ENCODE measurements at places on chromosomes 12 and 14.

GRCh38 chr12:29742646-29743045, 41.1 kb downstream of the TMTC1 start:
- no peaks in the 10 kb centered on the region for H3K27me3 ChIP-seq
- H3K36me3 ChIP-seq = no peaks in the 10 kb centered on the region
- no peaks in the 10 kb centered on the region for H3K4me1 ChIP-seq
- DNase-seq = no peak
- H3K4me3 ChIP-seq = no peak overlapping the region

GRCh38 chr14:77000340-77001270, 27.9 kb downstream of the IRF2BPL start:
- H3K27ac ChIP-seq = peak overlapping the region; percentile 62
- H3K27me3 ChIP-seq = no peaks in the 10 kb centered on the region
- peak overlapping the region; percentile 80 for H3K4me3 ChIP-seq
- H3K4me1 ChIP-seq = peaks cover 32% of the 10 kb centered on the region
- DNase-seq = no peak

GRCh38 chr12:39348941-39349626, 93.8 kb downstream of the KIF21A start:
- no peak overlapping the region for H3K4me3 ChIP-seq
- no peaks in the 10 kb centered on the region for H3K27me3 ChIP-seq
- no peak overlapping the region for H3K27ac ChIP-seq
- DNase-seq = no peak
- H3K36me3 ChIP-seq = no peaks in the 10 kb centered on the region
- no peaks in the 10 kb centered on the region for H3K4me1 ChIP-seq

DNA sequence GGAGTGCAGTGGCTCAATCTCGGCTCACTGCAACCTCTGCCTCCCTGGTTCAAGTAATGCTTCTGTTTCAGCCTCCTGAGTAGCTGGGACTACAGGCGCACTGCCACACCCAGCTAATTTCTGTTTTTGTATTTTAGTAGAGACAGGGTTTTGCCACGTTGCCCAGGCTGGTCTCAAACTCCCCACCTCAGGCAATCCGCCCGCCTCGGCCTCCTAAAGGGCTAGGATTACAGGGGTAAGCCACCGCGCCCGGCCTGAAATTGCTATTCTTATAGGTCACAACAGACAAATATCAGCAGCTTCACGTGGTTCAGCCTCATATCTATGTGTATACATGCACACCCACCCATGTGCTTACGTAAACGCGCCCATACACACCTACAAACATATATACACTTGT, 23.6 kb downstream of the BATF start:
- H3K27ac ChIP-seq = peak overlapping the region; percentile 61
- no peak overlapping the region for H3K4me3 ChIP-seq
- DNase-seq = no peak
- peaks cover 82% of the 10 kb centered on the region for H3K4me1 ChIP-seq

- no peak overlapping the region for H3K27ac ChIP-seq
- H3K27me3 ChIP-seq = no peaks in the 10 kb centered on the region
- no peak for DNase-seq
- H3K4me1 ChIP-seq = peaks cover 10% of the 10 kb centered on the region
These were observed 7.1 kb upstream of the OAS2 start for GRCh38 chr12:112971248-112971647.

DNA sequence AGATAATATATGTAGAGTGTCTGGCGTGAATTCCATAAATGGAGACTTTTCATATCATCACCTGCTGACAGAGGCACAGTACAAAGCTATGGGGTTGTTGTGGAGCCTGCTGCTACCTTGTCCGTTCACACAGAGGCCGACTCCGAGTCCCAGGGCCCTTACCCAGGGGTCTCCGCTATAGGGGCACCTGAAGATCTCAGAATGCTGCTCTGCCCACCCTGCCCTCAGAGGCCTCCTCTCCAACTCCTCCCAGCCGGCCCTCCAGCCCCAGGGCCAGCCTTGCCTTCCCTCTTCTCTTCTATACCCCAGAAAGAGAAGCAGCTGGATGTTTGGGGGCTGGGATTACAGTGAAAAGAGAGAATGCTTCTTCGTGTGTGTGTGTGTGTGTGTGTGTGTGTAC, 21.3 kb downstream of the NCKAP5L start:
- DNase-seq = no peak
- no peaks in the 10 kb centered on the region for H3K27me3 ChIP-seq
- peaks cover 20% of the 10 kb centered on the region for H3K36me3 ChIP-seq
- peaks cover 9% of the 10 kb centered on the region for H3K4me1 ChIP-seq
- no peak overlapping the region for H3K27ac ChIP-seq

GRCh38 chr12:50242751-50243191, 40.5 kb downstream of the LIMA1 start:
- no peaks in the 10 kb centered on the region for H3K4me1 ChIP-seq
- no peak overlapping the region for H3K27ac ChIP-seq
- H3K4me3 ChIP-seq = no peak overlapping the region
- no peaks in the 10 kb centered on the region for H3K36me3 ChIP-seq
